ENCODE measurements at places on chromosomes 7 and 10.

- peak; percentile 22 for DNase-seq
These were observed 780 bp downstream of the ALDH18A1 start for GRCh38 chr10:95655571-95656290.

- DNase-seq, result peak; percentile 70
These were observed 103.7 kb downstream of the RNF216 start for GRCh38 chr7:5677538-5678294.

DNA sequence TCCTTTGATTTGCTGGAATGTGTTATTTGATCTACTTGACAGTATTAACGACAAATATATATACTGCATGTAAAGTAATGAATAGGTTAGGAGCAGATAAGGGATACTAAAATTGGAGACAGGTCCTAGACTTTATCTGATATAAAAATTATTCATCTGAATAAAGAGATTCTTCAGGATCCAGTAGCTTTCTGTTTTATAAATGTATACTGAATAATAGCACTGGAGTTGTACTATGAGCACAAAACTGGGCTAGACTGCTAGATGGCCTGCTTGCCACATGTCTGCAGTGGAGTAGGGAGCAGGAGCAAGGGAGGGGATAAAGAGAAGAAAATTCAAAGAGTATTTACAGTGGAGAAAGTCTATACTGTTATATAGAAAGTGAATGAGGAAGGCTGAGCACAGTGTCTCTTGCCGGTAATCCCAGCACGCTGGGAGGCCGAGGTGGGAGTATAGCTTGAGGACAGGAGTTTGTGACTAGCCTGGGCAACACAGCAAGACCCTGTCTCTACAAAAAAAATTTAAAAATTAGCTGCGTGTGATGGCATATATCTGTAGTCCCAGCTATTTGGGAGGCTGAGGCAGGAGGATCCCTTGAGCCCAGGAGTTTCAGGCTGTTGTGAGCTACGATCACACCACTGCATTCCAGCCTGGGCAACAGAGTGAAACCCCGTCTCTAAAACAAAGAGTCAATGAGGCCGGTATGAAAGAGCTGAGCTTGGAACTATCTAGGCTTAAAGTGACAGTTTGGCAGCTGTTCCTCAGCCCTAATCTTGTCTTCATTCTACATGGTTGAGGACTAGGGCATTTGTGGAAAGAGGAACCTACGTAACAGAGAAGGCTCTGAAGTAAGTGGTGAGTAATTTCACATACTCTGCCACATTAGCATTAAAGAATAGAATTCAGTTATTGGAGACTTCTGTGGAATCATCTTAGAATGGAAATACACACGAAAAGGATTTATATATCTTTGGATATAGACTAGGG lies 41.8 kb downstream of the CD36 start:
- no peak for DNase-seq

DNA sequence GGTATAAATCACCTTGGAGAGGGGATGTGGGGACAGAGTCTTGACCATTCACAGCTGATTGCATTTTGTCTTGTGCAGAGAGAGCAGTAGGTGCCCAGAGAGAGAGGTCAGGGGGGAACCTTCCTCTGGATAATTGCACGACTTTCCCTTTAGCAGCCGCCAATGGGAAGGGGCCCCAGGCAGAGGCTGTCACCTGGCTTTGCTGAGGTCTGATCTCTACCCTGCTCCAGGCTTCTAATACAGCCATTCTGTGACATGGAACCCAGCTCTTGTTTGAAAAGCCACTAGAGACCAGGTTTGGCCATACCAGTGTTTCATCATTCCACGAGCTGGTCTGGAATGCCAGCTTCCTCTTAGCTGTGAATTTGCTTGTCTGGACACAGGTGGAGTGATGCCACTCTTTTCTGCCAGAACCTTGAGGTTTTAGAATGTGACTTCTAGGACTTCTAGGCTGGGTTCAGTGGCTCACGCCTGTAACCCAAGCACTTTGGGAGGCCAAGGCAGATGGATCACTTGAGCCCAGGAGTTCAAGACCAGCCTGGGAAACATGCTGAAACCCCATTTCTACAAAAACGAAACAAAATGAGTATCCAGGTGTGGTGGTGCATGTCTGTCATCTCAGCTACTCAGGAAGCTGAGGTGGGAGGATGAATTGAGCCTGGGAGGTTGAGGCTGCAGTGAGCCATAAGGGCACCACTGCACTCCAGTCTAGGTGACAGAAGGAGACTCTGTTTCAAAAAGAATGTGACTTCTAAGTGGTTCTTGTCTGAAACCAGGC lies 159.9 kb downstream of the CAMK1D start:
- no peak for DNase-seq

GRCh38 chr7:27739301-27739908 lies 557 bp upstream of the TAX1BP1 start:
- no peak for DNase-seq

DNA sequence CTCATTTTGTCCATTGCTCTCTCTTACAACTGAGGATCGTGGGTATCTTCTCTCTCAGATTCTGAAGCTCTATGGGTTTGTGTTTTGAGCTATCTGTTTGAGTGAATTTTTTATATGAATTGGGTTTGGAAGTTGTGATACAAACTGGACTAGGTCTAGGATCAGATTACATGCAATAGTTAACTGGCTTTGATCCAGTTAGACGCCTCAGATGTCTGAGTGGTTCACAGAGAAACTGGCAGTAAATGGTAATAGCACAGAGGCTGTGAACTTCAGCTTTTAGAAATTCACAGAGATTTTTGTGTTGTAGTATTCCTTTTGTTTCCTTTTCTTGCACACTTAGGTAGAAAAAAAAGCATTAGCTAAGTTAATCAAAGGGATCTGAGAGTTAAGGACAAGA lies 12.7 kb upstream of the DNMBP start:
- no peak for DNase-seq

- no peak for DNase-seq
These were observed 126.3 kb downstream of the LRRC18 start for GRCh38 chr10:48813291-48813690.

Measured in brain microvascular endothelial cell (primary cell).